ENCODE measurements at places on chromosomes 1 and 21.

GRCh38 chr1:10936998-10937901, 75.2 kb upstream of the TARDBP start:
- DNase-seq: no peak

- peak; percentile 21 for DNase-seq
Observed at GRCh38 chr1:202143768-202144401, 652 bp downstream of the ARL8A start.

GRCh38 chr1:82454431-82454830, 653.7 kb downstream of the ADGRL2 start:
- DNase-seq: no peak

DNA sequence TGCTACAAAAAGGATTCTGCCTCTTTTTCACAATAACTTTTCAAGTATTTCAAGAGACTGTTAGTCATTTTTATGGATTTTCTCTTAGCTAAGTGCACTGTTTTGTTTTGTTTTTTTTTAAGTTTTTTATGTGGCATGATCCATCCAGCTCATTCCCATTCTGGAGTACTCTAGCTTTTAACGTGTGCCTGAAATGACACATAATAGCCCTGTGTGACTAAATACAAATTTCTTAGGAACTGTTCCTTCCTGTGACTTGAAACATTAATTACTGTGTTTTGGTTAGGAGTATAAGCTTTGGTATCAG, 143.9 kb downstream of the HS2ST1 start:
- DNase-seq: no peak

GRCh38 chr1:173753830-173754229, 39.0 kb downstream of the KLHL20 start:
- DNase-seq: no peak

DNA sequence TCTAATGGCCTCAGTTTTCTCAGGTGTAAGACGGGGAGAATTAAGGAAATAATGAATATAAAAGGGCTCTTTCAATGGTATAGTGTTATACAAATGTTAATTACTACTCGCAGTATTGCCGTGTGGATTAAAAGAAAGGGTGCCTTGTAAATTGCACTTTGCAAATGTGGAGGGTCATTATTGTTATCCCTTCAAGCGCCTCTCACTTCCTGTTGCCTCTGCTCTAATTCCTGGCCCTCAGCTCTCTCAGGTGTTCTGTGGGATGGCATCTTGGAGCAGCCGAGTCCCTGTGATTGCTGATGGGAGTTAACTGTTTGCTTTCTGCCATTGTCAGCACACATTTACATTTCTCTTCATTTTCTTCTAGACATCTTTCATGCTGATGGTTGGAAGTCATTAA, 7.1 kb upstream of the S100A11 start:
- DNase-seq: no peak

DNA sequence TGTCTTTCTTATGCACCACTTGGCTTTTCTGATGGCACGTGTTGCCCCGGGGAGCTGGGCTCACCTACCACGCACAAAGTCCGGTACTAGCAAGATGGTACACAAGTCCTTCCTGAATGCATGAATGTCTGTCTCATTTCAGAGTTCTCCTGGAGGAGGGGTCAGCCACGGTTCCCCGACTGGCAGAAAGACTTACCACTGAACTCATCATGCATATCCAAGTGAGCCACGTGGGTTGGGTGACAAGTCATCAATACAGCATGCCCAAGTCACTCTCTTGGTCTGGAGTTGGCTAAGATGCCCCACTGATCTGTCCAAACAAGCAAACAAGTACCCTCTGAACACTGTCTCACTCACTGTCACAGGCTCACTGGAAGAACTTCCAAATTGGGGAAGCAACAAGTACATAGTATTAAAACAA, 28.6 kb upstream of the MX1 start:
- no peak for DNase-seq

GRCh38 chr1:105101261-105101660, 1351.6 kb downstream of the AMY1C start:
- DNase-seq: no peak

GRCh38 chr1:15574741-15575140, 10.1 kb downstream of the AGMAT start:
- no peak for DNase-seq

GRCh38 chr1:156074661-156075060, 7.6 kb downstream of the MEX3A start:
- DNase-seq: no peak

DNA sequence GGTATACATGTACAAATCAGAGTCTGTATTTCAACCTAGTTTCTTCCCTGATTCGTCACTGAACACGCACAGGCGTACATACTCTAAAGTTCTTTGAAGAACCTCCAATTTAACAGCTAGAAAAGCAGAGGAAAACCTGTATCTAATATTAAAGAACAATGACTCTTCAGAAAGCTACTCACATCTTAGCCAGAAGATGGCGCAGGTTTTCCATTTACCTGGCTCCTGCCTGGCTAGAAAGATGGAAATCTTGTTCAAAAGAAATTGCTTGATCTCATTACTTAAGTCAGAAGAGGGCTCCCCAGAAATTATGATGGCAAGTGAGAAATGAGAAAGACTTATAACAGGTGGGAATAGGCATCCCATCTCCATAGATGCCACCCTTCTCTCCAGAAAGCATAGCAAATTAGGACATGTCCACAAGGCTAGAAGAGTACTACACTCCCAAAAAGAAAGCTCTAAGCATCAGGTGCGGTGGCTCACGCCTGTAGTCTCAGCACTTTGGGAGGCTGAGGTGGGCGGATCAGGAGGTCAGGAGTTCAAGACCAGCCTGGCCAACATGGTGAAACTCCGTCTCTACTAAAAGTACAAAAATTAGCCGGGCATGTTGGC, 19.0 kb upstream of the L1TD1 start:
- DNase-seq: peak; percentile 6

DNA sequence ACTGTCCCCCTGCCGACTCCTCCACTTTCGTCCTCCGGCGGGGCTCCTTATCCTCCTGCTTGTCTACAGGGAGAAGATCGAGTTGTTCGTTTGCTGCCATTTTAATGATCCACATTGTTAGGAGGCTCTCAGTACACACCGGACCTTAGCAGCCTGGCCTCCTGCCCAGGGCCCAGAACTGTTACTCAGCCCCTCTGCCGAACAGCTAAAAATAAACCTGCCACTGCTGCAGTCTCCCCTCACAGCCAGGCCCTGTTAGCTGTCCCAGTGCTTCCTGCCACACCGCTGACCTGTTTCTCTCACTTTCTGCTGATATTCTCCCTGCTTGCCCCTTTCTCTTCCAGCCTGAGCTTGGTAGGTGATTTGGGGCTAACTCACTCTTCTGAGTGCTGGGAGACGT, 8.3 kb downstream of the MAPKAPK2 start:
- DNase-seq: no peak

DNA sequence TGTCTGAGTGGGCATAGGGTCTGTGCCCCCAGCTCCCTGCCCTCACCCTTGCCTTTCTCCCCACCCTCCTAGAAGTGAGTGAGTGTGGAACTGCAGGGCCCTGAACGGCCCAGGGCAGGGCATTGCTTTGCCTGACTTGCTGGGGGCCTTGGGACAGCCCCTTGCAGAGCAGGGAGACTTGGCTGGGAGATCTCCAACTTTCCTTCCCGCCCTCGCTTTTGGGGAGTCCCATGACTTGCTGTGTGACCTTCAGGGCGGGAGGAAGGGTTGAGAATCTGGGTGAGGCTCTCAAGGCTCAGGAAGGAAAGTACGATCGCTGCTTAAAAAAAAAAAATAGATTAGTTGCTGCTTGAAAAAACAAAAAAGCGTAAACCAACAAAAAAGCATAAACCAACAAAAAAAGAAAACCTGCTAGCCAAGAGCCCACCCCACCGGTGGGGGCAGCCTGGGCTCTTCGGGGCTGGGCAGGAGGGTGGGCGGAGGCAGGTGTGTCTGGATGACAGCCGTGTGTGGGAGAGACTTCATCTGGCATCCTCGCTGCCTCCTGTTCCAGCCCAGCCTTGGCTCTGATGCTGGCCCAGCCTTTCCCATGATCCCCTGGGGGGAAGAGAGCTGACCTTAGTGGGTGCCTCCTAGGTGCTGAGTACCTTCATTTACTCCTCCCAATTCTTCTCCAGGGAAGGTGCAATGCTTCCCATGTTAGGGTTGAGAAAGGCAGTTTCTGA, 6.5 kb downstream of the NBL1 start:
- no peak for DNase-seq

DNA sequence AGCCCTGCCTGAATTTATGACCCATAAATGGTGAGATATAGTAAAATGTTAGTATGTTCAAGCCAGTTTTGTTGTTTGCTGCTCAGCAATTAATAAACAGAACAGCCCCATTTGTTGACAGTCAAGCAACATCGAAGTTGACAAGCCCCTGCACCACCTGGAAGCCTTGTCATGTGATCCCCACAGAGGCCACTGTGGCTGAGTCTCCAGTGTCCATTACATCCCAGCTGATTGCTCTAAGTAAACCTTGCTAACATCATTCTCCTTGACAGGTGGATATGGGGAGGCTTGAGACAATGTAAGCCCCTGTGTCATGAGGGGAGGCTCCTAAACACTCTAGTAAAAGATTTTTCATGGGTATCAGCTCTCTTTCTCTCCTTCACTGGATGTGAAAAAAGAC, 17.5 kb upstream of the TACSTD2 start:
- DNase-seq: no peak

DNA sequence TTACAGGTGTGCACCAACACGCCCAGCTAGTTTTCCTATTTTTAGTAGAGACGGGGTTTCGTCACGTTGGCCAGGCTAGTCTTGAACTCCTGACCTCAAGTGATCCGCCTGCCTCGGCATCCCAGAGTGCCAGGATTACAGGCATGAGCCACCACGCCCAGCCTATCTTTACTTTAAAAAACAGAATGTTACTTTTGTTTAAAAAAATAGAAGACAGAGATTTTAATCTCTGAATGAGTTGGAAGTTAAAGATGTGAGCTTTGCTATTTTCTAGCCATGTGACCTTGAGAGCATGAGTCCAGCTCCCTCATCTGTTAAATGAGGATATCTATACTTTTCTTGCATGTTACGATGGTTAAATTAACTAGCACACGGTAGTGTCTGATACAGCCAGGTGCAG, 3.9 kb upstream of the PUM1 start:
- no peak for DNase-seq

DNA sequence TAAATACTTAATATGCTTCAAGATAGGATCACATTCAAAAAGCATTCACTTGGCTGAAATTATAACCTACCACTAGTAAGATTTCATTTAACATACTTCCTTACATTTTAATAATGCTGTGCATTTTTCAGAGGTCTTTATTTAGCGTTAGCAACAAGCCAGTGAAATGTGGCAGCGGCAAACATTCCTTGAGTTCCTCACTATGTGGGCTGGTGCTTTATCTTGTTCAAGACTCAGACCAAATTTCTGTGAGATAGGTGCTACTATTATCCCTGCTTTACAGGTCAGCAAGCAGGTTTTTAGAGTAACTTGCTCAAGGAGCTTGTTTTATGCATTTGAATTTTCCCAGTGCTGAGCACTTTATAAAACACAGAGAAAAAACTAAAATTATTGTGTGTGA, 132.7 kb downstream of the PLPPR4 start:
- no peak for DNase-seq

DNA sequence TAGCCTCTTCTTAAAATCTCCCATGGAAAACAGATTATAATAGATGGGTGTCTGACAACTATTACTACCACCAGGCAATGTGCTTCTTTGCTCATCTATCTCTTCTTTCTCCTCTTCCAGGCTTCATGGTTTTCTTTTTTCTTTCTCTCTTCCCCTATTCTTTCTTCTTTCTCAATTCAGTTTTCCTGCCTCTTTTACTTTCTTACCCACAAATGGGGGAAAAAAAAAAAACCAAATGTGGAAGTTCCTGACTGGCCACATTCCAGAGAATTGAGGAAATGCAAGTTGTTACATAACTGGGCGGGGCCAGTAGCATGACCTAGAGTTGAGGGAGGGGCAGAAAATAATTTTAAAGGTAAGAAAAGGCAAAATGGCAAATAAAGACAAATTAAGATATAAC, 10.9 kb upstream of the SMG7 start:
- no peak for DNase-seq

DNA sequence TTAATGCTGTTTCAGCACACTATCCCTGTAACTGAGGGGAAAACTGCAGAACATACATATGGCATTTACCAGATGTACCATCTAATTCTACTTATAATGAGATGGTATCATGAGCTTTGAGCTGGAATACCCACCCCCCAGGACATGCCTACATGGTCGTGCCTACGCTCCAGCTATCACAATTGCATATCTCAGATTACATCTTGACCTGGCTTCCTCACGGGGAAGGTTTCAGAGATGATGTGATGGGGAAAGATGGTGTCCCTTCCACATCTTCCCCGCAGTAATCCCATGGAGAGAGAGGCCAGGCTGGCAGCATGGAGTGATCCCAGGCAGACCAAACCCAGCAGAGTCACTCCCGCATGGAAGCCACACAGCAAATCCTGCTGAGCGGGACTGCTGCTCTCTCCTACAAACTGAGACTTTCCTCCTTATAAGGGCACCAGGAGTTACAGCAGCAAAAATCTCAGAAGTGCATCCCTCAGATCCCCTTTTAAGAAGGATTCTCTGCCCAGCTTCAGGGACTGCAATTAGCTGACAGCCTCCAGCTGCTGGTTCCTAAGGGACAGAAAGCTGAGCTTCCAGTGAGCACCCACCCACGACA, 67.1 kb downstream of the KCNH1 start:
- DNase-seq: no peak

- peak; percentile 44 for DNase-seq
Observed at GRCh38 chr1:172698224-172698623, 39.3 kb downstream of the FASLG start.

- DNase-seq: no peak
Observed at GRCh38 chr21:35559128-35559828, 501.0 kb downstream of the SETD4 start.

GRCh38 chr21:45578176-45578801, 36.0 kb upstream of the SLC19A1 start:
- DNase-seq: no peak

DNA sequence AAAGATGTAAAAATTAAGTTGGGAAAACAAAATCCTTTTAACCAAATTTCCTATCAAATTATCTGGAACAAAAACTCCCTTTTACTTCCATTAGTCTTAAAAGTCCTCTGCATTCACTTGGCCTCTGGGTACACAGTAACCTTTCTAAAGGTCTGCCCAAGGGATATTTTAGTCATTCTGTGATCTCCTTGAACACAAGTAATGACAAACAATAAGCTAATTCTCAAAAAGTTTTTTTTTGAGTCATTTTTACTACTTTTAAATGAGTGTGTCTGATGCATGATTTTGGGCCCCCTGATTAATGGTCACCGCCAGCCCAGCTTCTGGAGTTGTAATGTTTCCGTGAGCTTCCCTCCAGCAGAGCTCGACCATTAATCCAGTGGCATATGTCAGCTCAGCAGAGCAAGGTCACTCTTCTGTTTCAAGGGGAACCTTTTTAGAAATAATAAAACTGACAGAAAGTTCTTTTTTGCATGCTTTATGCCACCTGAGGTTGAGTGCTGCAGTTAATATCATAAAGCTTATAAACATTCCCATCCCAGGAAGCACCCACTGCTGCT, 14.3 kb downstream of the SAMSN1 start:
- no peak for DNase-seq

DNA sequence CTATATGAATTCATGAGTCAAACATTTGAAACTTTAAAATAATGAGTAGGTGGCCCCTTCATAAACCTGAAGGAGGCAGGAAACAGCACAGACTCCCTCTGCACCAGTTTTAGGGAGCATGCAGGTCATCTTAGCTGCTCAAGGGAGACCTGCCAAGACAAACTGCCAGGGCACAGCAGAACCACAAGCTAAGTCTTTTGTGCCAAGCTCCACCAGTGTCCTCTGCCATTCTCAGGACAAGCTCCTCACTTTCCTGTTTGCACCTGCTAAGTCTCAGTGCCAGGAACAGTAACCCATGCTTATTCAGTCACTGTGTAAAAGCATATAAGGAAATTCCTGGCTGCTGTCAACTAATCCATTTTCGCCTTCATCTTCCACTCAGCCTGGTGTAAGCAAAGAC, 368.9 kb downstream of the SEC16B start:
- no peak for DNase-seq
